ENCODE measurements at places on chromosomes 11 and 22. TPM values are rescaled to one million over a fixed set of nuclear protein-coding genes. Genes with fewer than 3 reads are reported as not detected.

- no peak for DNase-seq
Observed at GRCh38 chr11:74094393-74094792, 76.4 kb downstream of the C2CD3 start.

DNA sequence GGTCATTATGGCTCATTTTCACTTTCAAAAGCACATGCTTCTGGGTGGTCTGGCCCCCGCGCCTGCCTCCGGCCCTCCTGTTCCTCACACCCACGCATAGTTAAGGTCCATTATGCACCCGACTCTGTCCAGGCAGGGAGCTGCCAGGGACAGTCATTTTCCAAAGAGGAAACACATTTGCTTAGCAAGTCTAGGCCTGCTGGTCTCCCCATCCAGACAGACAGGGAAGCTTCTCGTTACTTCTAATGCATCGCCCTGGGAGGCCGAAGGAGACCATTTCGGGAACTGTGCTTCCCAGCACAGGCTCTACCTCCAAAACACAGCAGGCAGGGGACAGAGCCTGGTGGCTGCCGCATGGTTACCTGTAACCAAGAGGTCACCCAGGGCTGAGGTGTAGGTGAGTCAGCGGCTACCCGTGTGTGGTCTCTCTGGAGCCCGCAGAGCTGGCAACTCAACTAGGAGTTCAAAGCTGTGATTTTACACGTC, 87.1 kb upstream of the SHANK2 start:
- DNase-seq, result no peak

GRCh38 chr22:21857481-21857914, 9.9 kb downstream of the MAPK1 start:
- no peak for DNase-seq

- no peak for DNase-seq
Observed at GRCh38 chr11:130582981-130583380, 134.5 kb downstream of the ADAMTS15 start.

DNA sequence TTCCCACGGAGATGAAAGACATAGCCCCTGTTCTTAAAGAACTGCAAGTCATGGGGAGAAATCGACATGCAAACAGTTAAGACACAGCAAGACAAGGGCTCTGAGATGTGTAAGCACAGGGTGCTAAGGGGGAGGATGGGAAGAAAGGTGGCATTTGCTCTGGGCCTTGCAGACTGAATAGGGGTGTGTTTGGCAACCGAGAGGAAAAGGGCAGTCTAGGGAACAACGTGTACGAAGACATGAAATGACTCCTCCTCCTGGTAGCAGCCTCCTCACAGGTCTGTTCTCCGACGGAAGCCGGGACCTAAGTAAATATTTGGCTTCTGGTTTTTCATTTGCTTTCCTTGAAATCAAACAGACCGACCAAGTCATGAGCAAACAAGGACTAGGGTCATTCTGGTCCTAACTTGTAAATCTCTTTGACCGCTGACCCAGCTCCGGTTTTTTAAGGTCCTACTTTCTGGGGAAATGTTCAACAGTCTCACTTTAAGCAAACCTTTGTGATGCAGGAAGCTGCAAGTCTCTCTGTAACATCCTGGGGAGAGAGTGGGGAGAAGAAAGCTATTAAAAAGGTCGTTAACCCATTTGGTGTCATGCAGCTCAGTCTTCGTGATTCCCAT, 19.7 kb downstream of the NNMT start:
- peak; percentile 36 for DNase-seq

DNA sequence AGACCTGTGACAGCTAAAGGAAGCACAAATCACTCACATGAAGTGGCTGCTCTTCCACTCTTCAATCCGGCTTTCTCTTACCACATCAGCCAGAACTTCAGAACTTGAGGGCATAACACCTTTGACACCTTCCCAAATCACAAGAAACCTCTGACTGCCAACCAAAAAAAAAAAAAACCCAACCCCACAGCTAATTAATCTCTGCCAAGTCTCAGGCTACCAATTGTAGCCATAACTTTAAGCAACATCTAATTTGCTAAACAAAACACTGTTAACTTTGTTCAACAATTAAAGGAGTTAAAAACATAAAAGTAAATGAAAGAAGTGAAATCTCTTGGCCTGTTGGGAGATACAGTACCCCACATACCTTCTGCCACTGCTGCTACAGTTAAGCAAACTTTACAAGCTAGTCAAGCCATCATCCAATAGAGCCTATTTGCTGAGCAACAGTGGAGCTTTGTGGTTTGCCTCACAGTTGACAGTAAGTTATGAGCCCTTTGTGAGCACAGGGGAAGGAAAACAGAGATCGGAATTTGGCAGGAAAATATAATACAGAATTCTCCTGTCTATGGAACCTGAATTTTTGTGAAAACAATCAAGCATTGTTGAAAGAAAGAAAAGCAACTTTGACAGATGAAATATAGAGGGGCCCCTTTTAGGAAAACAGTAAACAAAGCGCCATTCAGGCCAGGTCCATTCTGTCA, at the start of gene SOX6:
TSS of gene SOX6 (minus strand) at position 490 of the 704 bp plus-strand sequence. CDS start 15,298 bp downstream, outside the sequence.
- no peak for DNase-seq

- no peak for DNase-seq
Observed at GRCh38 chr11:134417871-134418840, 6.1 kb upstream of the B3GAT1 start.

DNA sequence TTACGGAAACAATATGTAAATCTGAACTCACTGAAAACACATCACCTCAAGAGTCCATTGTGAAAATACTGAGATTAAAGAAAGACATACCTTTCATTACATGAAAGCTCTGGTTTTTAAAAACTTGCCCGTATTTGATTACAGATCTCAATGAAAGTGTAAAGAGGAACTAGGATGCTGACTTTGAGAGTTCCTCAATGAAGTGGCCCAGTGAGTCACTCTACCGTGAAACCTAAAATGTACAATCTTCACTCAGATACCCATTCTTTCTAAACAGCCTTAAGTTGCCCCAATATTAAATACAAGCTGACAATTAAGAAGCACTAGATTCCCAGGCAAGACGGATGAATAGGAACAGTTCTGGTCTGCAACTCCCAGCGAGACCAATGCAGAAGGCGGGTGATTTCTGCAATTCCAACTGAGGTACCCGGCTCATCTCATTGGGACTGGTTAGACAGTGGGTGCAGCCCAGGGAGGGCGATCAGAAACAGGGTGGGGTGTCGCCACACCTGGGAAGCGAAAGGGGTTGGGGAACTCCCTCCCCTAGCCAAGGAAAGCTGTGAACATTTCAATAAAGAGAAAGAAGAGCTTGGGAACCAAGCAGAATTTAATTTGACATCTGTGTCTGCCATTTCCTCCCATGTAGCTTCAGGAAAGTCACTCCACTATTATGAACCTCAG, 33.8 kb upstream of the OR9G4 start:
- no peak for DNase-seq

- DNase-seq, result no peak
Observed at GRCh38 chr11:97332271-97332670, 942.5 kb downstream of the JRKL start.

GRCh38 chr11:92819830-92820229, 149.6 kb upstream of the MTNR1B start:
- no peak for DNase-seq

GRCh38 chr22:19748139-19748538, 12.4 kb upstream of the TBX1 start:
- DNase-seq, result no peak

- DNase-seq, result no peak
Observed at GRCh38 chr22:46446799-46447198, 90.6 kb downstream of the CELSR1 start.

DNA sequence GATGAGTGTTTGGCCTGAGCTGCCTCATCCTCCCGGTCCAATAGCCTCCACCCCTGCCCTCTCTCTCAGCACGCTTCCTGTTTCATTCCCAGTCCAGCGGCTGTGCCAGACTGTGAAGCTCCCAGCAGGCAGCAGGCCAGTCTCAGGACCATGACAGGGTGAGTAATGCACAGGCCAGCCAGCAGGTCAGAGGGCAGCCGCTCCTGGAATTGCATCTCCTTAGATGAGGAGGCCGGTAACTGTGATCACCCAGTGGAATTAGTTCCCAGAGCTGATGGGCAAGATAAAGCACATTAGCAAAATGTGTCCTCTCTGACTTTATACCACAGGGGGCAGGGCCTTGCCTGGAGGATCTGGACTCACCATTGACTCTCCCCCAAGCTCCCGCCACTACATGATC, 251.2 kb downstream of the ETS1 start:
- DNase-seq, result no peak

PGA5 gene
- total RNA-seq, result not detected

NCAM1 gene
- not detected for total RNA-seq

CRYBB3 gene
- total RNA-seq, result not detected

USP2 gene
- 0.35 TPM for total RNA-seq

Measured in activated naive CD4-positive, alpha-beta T cell treated with anti-CD3 and anti-CD28 coated beads for 36 hours (primary cell).